ENCODE measurements at places on chromosomes 4 and X.

DNA sequence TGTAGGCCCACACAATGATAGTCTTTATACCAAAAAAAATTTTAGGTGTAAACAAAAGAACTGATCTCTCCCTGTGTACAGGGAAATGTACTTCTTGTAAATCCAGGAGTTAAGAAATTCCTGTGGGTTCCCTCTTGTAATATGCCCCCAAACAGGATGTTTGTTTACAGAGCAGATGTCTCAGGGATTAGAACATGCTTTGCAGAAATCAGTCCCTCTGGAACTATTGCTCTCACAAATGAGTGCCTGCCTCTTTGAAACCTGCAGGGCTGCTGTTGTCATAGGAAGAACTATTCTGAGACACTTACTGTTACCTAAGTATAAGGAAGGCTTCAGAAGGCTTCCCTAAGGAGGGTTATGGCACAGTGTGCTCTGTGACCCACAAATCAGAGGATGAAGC lies 35.6 kb downstream of the PAK3 start:
- DNase-seq = no peak

DNA sequence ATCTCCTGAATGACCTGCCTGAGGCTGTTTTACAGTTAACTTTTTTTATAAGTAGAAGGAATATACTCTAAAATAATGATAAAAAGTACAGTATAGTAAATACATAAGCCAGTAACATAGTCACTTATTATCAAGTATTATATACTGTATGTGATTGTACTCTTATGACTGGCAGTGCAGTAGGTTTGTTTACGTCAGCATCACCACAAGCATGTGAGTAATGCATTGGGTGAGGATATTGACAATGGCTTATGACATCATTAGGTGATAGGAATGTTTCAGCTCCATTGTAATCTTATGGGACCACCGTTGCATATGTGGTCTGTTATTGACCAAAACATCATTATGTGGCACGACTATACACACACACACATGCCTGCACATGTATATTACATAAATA lies 20.5 kb downstream of the NUDT9 start:
- no peak for DNase-seq

GRCh38 chr4:42391355-42391664 lies 6.0 kb upstream of the SHISA3 start:
- no peak for DNase-seq

DNA sequence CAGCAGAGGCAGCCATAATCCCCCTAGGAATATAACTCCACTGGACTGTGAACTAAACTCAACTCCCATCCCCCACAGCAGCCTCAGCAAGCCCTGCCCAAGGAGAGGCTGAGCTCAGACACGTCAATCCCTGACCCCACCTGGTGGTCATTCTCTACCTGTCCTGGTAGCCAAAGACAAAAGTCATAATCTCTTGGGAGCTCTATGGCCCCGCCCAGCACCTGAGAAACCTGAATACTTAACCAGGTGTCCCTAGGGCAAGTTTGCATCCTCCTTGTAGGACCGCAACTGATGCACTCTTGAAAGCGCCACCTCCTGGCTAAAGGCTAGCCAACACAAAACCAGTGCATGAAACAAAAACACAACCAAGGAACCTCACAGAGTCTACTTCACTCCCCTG lies 18.4 kb downstream of the CT47B1 start:
- DNase-seq = no peak

DNA sequence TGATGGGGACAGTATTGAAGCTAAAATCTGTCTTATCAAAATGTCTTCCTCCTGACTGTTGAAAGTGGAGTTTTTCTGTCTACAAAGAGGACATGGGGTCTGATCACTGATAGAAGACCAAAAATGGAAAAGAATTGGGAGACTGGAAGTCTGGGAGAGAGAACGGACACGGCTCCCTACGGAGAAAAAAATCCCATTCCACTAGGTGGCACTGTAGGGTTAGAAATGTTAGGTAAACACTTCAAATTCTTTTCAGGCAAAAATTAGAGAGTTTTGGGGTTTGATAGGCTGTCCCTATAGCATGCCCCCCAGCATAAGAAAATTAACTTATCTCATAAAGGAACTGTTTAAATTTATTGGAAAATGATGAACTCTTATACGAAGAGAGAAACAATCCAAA lies 200.5 kb downstream of the FAM133A start:
- no peak for DNase-seq

DNA sequence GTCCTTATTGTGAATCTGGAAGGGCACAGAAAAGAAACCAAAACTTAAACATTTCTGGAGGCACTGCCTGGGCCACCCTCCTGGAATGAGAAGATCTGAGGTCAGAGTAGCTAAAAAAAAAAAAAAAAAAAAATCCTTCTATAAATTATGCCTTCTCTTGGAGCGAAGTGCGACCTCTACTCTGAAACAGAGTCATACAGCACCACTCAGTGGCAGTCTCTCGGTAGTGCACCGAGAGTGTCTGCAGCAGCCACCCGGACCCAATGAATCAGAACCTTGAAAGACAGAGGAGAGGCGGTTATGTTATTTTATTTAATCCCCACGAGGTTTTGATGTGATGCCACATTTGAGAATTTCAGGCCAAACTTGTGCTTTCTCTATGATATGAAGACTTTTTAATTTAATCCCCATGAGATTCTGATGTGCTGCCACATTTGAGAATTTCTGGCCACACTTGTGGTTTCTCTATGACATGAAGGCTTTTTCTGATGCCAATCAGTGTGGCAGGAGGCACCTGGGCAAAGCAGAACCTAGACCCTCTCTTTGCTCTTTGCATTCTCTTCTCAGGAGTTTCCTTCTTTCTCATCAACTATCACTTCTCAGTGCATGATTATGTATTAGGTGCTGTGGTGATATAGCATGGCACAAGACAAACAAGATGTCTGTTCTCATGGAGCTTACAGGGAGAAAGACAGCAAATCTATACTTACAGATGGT lies 5.6 kb upstream of the CT47C1 start:
- peak; percentile 7 for DNase-seq

DNA sequence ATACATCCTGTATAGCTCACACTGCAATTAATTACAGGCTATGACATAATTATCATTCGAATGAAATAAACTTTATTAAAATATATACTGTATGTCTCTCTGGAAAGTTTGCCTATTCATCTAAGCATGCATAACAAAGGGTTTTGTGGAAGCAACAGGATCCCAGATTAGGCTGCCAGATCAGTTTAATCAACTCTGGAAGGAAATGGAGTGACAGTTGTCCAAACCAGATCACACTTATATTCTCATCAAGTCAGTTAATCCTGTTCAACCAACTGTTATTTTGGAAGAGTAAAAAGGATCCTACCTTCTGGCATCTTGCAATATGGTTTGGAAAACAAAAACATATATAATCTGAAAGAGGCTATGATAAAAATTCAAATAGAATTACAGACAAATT lies 312.2 kb downstream of the FAT4 start:
- DNase-seq = no peak

DNA sequence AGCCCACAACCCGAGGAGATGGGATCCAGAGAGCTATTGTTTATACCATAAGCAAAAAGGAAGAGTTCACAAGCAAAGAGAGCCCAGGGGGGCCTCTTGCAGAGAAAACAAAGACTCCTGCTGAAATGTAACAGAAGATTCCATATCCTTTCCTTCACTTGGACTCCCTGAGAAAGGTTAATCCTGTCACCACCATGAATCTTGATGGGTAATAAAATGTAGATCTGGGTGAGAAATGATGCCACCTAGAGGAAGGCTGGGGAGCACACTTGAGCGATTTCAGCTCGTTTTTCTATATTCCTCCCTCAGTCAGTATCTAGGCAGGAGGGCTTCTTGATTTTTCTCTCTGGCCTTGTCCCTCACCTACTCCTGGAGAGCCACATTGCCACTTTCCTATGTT lies 10.2 kb upstream of the KCNE5 start:
- DNase-seq = no peak

- DNase-seq = no peak
Measured at GRCh38 chr4:2393353-2394270, 24.8 kb downstream of the ZFYVE28 start.

- DNase-seq = no peak
Measured at GRCh38 chrX:125627676-125628075, 308.0 kb downstream of the TEX13C start.

GRCh38 chr4:119523399-119523798 lies 105.2 kb downstream of the PDE5A start:
- DNase-seq = no peak

DNA sequence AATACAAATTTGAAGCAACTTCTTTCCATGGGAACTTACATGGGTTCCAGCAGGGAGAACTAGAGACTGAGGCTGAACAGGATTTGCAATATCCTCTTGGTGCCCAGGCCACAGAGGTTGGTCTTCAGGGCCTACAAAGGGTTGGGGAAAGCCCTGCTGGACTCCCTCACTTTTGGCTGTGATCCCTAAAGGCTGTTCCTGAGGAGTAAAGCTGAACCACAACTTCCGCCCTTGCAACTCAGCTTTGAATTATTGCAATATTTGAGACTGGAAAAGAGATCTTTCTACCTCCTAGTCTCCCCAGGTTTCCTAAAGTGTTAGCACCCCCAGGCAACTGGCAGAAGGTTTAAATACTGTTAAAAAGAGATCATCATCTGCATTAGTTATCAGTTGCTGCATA lies 26.9 kb downstream of the DCHS2 start:
- DNase-seq = no peak

GRCh38 chr4:71266090-71266794 lies 72.6 kb upstream of the SLC4A4 start:
- no peak for DNase-seq

DNA sequence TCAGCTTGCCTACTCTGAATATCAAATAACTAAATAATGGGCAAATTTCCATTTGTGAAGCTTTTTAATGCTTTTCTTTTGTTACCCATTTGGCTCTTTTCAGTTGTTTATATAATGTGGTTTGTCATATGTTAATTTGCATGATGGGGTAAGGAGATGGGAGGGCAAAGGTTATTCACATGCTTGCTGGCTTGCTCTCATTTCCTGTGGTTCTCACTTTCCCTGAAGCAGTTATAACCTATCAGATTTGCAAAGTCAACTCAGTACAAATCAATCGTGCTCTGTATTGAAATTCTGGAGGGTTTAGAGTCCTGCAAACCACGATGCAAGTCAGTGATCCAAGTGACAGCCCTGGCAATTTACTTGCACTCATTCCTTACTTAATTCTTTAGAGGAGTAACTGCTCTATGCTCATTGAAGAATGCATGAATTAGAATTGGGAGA lies 711.2 kb downstream of the ADGRL3 start:
- no peak for DNase-seq

- no peak for DNase-seq
Measured at GRCh38 chr4:147354237-147354636, 126.7 kb upstream of the EDNRA start.

DNA sequence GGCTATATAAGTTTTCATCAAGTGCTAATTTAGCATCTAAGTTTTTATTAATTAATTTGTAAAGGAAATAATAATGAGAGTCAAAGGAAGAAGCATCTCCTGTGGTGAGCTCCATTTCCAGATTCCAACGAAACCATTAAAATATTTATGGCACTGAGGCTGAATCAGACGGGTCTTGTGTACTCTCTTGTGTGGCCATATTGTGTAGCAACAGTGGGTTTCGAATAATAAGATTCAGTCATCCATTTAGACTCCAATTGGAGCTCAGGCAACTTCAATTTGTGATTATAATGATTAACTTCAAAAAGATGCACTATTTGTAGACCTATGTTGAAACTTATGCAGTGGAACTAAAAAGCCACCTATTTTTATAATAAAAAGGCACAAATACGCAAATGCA lies 82.4 kb downstream of the SNCA start:
- no peak for DNase-seq

DNA sequence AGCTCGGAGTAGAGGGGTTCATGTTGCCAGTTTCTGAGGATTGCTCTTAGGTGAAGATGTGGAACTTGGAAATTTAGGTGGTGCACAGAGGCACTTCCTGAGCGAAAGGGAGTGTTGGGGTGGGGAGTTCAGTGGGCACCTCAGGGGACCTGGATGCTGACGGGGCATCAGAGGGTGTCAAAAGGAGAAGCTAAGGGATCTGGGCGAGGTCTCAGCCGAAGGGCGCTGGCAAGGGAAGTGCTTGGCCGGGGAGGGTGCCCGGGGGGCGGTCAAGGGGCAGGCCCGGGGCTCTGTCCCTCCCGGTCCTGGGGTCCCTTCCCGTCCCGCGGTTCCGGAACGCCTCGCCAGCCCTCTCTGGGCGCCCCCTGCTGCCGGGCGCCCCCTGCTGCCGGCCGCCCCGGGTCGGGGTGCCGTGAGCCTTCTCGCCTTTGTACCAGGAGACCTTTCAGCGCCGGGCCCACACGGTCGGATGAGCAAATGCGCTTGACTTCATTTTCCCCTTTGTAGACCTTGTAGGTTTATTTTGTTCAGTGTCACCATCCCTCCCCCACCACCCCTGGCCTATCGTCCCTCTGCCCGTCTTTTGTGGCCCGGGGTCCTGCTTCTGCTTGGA lies 3.0 kb upstream of the PHOX2B start:
- no peak for DNase-seq

GRCh38 chr4:125639182-125639621 lies 324.4 kb downstream of the FAT4 start:
- no peak for DNase-seq

DNA sequence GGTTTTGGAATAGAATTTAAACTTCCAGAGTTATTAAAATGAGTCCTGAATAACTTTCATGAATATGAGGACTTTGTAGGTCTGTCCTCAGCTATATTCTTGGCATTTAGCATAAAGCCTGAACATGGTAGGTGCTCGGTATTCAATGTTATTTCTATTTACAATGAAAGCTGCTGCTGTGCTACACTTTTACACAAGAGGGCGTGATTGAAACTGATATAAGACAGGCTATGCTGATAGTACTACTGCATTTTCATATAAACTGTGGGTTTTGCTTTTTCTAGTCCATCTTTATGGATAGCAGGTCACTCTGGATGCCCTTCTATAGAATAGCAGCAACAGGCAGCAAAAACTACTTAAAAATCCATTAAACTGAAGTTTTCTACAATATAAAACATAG lies 12.3 kb upstream of the GNPDA2 start:
- no peak for DNase-seq

- DNase-seq = no peak
Measured at GRCh38 chr4:138734746-138735145, 280.8 kb upstream of the NOCT start.

- no peak for DNase-seq
Measured at GRCh38 chrX:124231451-124231759, 101.1 kb upstream of the TEX13D start.

DNA sequence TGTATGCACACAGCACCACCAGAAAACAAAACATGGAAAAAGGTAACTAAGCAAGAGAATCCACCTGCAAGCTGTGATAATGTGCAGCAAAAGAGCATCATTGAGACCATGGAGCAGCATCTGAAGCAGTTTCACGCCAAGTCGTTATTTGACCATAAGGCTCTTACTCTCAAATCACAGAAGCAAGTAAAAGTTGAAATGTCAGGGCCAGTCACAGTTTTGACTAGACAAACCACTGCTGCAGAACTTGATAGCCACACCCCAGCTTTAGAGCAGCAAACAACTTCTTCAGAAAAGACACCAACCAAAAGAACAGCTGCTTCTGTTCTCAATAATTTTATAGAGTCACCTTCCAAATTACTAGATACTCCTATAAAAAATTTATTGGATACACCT lies 90.2 kb downstream of the TET2 start:
- DNase-seq = no peak

Measured in activated T-helper 2 cell treated with anti-CD3 and anti-CD28 coated beads, Interferon-gamma antibody, Interleukin-2, Interleukin-4, amounts not matched to agents 10 μg/mL and 5 μg/mL and 100 μg/mL, durations not matched to agents 14 hours and 24 hours and 36 hours (primary cell).